Thoracic aorta (tissue), 2 donors: ENCODE measurements at places on chromosomes 12 and 14.

- no peak for DNase-seq
Observed at GRCh38 chr12:76943008-76943407, 64.2 kb upstream of the CSRP2 start.

DNA sequence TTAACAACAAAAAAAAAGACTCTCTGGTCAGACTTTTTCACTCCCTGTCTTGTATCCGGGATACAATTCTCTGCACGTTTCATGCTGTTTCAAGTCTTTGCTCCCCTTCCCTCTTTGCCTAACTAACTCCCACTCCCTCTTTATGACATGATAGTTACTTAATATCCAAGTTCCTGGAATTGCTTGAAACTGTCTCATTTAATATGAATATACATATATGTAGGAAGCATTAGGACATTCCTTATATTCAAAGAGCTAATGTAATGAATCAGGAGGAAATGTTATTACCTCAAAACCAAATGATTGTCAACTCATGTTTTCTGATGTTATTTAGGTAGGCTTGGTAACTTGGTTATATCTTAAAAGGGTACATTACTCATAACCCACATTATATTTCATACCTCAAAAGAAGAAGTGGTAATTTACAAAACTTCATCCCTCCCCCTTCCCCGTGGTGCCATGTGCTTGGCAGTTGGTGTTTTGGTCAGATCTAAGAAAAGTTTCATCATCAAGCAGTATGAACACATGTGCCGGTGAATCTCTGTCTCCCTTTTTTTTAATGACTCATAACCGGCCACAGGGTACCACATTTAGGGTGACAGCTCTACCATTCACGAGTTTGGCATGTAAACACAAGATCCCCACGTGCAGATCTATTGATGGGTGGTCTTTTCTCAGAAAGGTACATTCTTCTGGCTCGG lies 56.5 kb downstream of the HCAR2 start:
- no peak for DNase-seq

DNA sequence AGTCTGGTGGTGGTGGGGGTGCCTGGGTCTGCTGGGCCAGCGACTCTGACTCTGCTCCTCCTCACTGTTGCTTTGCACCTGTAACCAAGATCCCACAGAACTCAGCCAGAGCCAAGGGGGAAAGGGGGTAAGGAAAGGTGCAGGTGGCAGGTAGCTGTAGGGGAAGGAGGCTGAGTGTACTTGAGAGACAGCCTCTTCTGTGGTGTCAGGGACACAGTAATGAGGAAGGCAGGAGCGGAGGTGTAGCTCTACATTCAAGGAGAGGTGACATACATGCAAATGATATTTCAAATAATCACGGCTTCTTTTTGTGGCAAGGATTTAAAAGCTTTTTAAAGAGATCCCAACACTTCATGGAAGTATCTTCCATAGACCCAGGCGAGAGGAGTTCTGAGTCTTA lies 23.4 kb downstream of the TESPA1 start:
- no peak for DNase-seq

DNA sequence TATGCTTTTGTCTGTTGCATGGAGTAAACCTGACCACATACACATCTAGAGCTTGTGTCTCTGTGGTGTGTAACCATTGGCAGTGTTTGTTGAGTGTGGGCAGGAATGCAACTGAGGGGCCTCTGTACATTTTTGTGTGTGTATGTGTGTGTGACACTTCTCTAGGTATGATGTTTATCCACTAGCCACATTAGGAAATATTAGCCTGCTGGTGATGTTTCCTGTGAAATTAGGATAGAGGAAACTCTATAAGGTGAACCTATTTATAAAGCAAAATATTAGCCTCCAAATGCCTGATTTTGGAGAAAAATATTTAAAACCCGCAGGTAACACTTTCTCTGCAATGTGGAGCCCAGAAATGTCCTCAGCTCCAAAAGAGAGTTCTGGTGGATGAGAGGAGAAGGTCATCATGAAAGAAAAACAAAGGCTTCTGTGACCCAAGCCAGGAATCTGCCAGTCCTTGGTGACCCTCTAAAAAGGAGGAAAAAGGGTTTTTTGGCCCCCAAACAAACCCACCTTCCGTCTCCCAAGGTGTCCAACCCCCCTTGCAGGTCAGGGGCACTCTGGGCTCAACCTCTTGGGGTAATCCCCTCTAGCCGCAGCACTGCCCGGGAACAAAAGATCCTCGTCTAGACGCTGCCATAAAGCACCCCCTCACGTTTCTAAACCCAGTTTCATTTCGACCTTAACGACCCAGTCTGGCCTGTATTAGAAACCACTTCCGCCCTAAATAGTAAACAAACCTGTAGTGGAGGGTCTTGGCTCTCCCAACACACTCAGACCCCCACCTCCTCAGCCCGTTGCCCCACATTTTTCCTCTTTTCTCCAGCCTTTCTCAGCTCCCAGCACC lies 3.1 kb upstream of the HOTAIR start:
- DNase-seq: no peak

DNA sequence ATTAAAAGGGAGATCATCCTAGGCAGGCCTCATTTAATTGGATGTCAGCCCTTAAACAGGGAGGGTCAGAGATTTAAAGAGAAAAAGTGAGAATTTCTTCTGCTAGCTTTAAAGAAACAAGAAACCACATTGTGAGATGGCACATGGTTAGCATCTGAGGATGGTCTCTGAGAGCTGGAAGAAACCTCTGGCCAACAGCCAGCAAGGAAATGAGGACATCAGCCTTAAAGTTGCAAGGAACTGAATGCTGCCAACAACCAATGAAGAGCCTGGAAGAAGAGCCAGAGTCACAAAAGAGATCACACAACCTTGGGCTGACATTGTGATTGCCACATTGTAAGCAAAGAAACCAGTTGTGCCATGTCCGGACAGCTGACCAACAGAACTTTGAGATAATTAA lies 17.5 kb upstream of the FAR2 start:
- DNase-seq: no peak

GRCh38 chr12:52007158-52007921 lies 594 bp downstream of the TAMALIN start:
- DNase-seq: no peak

DNA sequence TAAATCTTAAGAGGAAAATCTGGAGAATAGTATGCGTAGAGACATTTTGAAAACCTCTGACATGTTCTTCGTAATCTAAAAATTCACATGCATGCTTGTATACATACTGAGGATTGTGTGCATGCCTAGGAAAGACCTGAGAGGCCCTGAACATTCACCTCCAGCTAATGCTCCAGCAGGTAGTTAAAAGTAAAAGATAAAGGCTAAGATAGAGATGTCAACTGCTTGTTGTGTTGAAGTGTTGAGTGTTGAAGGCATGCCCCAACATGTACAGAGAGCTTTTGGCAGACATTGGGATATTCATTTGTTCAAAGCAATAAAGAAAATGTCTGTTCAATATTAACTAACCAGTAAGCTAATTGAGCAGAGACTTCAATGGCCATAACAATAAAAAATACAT lies 118.6 kb upstream of the SYT1 start:
- no peak for DNase-seq

GRCh38 chr12:108585864-108586263 lies 12.0 kb downstream of the TMEM119 start:
- no peak for DNase-seq

- no peak for DNase-seq
Observed at GRCh38 chr14:64766430-64767151, 62.4 kb downstream of the PLEKHG3 start.

GRCh38 chr14:64692189-64692985 lies 11.8 kb upstream of the PLEKHG3 start:
- no peak for DNase-seq

- DNase-seq: no peak
Observed at GRCh38 chr14:23827100-23827892, 126.3 kb upstream of the DHRS4 start.

GRCh38 chr14:53663709-53664108 lies 292.9 kb downstream of the BMP4 start:
- no peak for DNase-seq

GRCh38 chr12:3185260-3185870 lies 108.2 kb downstream of the TSPAN9 start:
- DNase-seq: no peak
